ENCODE measurements at places on chromosomes 5 and 9.

DNA sequence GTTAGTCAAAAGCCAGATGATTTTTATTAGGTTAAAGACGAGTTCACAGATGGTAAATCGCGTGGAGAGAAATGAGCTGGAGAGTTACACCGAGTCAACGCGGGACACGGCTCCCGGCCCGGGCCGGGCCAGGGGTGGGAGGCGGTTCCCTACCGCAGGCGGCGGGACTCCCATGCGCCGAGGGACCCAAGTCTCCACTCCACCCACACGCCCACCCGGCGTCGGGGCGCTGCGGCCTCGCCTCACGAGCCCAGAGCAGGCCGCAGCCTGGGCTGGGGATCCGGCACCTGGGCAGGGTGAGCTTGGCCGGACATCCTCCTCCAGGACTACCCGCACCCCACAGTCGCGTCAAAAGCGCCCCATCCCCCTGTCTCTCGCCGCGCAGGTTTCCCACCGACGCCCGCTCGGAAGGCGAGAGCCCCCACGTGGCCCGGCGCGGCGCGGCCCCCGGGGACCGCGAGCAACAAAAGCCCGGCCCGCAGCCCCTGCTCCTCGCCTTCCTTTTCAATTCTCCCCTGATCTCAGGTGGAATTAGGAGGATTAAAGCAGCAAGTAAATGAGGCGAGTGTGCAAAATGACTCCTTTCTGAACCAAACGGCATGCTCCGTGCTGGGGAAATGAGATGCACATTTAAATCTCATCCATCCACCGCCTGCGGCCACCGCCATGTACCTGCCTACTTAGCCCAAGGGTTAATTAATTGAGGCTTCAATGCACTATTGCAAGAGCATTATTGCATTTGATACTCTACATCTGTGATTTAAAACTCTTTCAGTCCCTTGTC is 196.5 kb upstream of the TBCA start:
- no peak for DNase-seq

GRCh38 chr5:149220750-149221149 is 50.9 kb upstream of the AFAP1L1 start:
- DNase-seq = no peak

DNA sequence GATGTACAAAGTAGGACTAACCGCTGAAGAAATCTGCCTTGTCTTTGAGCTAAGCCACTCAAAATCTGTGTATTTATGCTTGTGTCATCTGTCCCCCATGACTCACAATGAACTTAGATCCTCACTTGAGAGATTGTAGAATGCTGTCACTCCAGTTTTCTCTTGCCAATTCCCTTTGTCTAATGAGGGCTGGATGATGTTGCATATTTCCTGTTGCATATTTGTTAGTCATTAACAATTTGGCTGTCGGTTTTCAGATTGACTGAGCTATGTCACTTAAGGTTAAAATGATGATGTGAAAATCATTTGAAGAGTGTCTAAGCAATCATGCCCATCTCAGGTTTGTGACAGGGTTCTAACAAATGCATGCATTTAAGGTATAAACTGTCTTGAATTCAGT is 481.7 kb downstream of the CDH10 start:
- DNase-seq = no peak

- no peak for DNase-seq
These were observed 77.2 kb downstream of the MLLT3 start for GRCh38 chr9:20545023-20545622.

DNA sequence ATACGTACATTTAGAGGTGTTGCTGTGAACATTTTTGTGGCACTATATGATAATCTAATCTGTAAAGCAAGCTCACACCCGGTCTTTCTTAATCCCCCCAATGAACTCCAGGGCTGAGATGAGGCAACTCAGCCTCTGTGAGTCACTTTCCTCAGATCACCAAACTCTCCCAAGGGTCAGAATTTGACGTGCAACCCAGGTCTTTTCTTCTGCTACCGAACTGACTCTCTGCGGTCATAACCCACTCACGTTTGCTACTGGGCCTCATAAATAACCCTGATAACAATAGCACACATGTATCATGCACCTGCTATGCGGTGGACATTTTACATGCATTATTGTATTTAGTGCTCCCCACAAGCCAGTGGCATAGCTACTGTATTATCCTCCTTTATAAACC is 153.1 kb downstream of the DROSHA start:
- no peak for DNase-seq
